Muscle of back (tissue), 13 donors: ENCODE measurements at places on chromosomes 3 and 15.

DNA sequence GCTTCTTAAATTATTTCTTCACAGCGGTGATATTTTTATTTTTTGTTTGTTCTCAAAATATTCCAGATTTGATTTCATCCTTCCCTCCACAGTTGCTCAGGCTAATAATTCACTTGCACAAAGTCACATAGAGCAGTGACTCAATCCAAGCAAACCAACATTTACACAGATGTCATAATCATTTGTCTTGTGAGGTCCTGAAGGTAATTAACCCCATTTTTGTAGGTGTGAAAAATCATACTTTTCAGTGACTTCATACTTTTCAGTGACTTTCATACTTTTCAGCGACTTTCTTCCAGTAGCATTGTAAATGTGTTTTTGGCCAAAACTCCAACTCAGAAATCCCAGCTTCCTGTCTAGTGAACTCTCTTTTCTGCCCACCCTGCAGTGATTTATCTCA, 32.1 kb downstream of the CD200 start:
- no peak for DNase-seq

- DNase-seq: no peak
These were observed 443.3 kb downstream of the MAGI1 start for GRCh38 chr3:65595222-65596028.

- DNase-seq: no peak
These were observed 218.5 kb upstream of the ROBO1 start for GRCh38 chr3:79986338-79986737.

DNA sequence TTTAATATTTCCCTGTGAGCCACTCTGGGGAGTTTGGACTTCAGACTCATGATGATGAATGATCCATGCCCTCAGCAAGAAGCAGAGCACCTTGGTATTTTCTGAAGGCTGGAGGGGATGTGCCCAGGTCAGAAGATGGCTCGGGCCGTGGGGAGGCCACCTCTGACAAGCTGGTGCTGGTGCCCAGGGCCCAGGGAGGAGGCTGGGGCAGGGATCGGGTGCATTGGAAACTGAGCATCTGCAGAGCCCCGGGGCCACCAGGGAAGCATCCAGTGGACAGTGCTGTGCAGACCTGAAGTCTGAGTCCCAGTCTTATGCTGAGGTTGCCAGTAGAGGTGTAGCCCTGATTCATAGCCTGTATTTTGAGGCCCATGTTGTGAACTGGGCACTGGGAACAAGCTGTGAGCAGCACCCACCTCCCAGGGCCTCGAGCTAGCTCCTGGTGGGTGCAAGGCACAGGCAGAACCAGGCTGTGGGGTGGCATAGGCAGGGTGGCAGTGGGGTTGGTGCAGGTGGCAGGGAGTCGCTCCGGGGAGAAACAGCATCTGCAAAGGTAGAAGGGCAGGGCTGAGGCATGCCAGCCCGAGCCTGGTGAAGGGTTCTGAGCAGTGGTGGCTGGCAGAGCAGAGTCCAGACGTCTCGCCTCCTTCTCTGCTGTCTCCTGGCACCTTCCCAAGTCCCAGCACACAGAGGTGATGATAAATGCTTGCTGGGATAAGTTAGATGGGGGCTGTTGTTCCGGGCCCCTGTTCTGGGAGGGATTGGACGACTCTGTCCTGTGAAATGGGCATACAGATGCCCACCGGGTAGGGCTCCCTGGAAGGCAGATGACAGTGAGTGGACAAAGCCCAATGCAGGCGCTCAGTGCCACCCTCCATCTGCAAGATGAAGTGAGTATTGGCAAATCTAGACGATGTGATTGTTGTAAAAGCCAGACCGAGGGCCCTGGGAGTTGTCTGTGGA, 10.6 kb downstream of the DNAJB8 start:
- DNase-seq: no peak

GRCh38 chr15:78082106-78082742, 4.7 kb upstream of the TBC1D2B start:
- DNase-seq: no peak

GRCh38 chr3:48881006-48881405, 17.7 kb downstream of the SLC25A20 start:
- DNase-seq: no peak

- DNase-seq: no peak
These were observed 37.1 kb upstream of the IL12A start for GRCh38 chr3:159951540-159951939.

- no peak for DNase-seq
These were observed 32.6 kb downstream of the BBX start for GRCh38 chr3:107555359-107555758.

- no peak for DNase-seq
These were observed 493.9 kb upstream of the KCNMB2 start for GRCh38 chr3:178042376-178042775.

GRCh38 chr3:187230011-187230410, 32.7 kb downstream of the RTP1 start:
- no peak for DNase-seq

DNA sequence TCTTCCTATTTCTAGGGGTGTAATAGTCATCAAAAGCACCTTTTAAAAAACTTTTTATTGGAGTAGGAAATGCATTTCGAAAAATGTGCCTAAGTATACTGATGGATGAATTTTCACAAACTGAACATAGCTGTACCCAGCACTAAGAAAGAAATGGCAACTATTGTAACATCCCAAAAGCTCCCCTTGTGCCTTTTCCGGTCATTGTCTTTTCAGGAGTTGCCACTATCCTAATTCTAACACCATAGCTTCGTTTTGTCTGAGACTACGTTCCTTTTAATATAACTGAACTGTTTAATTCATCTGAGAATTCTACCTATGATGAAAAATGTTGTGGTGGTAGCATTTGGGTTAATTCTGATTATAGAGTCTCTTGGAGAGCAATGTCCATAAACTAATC, 1.9 kb downstream of the TIMMDC1 start:
- no peak for DNase-seq

DNA sequence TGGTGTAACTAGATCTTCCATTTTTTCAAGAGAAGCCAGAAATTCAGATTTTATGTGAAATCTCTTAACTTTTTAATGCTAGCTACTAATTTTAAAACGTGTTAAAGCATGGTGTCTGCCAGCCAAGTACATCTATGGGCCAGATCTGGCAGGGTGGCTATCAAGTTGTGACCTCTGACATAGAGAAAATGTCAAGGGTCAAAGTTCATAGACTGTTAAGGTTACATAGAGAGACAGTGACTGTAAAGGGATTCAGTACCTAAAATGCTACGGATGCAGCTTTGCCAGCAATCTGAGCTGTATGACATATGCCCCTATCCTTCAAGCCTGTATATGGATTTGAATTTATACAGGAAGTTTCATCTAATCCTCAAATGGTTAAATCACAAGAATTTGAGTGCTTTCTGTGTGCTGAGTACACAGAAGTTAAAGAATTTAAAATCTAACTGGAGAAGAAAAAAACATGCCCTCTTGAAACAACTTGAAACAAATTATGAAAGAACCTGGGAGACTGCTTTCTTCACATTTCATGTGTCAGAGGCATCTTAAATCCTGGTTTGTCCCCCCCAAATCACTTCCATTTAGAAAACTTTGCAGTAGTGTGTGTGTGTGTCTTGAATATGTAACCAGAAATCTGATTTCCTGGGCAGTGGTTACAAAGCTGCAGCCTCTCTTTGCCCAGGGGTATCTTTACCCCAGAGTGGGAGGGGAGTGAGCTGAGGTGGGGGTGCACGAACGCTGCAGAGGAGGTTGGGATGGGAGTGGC, 895 bp upstream of the ARHGAP31 start:
- peak; percentile 83 for DNase-seq

GRCh38 chr3:81170298-81170697, 591.1 kb downstream of the GBE1 start:
- DNase-seq: no peak

GRCh38 chr3:16584880-16585279, 20.3 kb downstream of the DAZL start:
- DNase-seq: no peak

- no peak for DNase-seq
These were observed 3.5 kb upstream of the TGFBR2 start for GRCh38 chr3:30602946-30603345.

DNA sequence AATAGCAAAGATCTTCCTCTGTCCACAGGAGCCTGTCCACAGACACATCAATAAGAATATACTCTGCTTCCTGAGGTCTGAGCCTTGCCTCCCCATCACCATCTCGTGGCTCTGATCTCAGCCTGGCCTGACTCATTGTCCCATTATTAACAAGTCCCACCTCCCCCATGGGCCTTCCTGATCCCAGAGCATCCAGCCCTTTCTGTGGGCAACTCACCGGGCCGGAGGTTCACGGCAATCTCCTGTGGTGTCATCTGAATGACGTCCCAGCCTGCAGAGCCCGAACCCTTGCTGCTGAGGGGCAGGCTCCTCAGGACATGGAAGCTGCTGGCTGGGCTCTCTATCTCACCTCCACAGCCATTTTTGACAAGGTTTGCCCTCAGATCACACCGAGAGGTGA, 28.1 kb downstream of the ITGB5 start:
- DNase-seq: no peak

GRCh38 chr3:25589783-25590258, 74.9 kb downstream of the TOP2B start:
- no peak for DNase-seq

DNA sequence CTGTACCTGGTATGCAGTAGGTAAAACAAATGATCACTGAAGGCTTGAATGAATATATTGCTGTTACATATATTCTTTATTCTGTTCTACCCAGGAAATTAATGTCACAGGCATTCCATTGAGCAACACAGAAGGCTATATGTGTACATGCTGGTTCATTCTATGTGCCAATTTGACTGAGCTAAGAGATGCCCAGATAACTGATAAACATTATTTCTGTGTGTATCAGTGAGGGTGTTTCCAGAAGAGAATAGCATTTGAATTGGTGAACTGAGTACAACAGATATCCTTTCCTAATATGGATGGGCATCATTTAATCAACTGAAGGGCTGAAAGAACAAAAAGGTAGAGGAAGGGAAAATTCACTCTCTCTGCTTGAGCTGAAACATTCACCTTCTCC, 886.8 kb downstream of the FHIT start:
- no peak for DNase-seq
